ENCODE measurements at places on chromosomes 1 and 21. TPM values are rescaled to one million over a fixed set of nuclear protein-coding genes. Genes with fewer than 3 reads are reported as not detected.

The BTF3L4 gene
- 100 TPM for total RNA-seq

The XKR8 gene
- 17.3 TPM for total RNA-seq

The C2CD4D gene
- total RNA-seq = 1.3 TPM

The C1orf94 gene
- not detected for total RNA-seq

The AADACL3 gene
- total RNA-seq = not detected

The KLHDC9 gene
- 14.7 TPM for total RNA-seq

The SPRR2B gene
- not detected for total RNA-seq

The FNDC5 gene
- 6.3 TPM for total RNA-seq

The AGBL4 gene
- 3.1 TPM for total RNA-seq

The ANGPTL3 gene
- not detected for total RNA-seq

The LCE6A gene
- not detected for total RNA-seq

The SPRR1A gene
- total RNA-seq = not detected

DNA sequence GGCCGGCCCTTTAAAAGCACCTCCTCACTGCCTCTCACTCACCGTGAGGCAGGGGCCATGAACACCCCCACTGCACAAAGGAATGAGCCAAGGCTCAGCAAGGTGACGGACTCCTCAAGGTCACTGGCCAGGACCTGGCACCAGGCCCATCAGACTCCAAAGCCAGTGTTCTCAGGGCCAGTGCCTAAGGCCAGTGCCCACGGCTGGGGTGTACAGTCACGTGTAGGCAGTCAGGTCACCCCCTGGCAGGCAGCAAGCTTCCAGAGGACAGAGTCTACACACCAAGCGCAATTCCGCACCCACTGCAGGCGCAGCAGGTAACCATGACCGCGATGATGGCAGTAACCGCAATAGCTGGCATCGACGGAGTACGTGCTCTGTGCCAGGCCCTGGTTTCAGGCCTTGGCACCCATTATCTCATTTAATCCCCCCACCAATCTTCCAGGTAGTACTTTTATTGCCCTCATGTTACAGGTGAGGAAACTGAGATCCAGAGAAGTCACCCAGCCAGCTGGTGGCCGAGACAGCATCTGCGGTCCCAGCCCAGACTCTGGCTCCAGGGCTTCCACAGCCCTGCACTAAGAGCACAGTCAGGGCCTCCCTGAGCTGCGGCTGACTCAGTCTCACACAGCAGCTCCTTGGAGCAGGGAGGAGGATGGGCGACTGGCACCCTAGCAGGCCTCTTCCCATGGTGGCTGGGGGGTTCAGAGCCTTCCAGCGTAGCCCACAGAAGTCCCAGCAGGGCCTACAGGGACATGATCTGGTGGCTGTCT lies 27.0 kb downstream of the RAP1GAP start:
- no peak overlapping the region for H3K27ac ChIP-seq
- H3K4me1 ChIP-seq = peaks cover 2% of the 10 kb centered on the region
- DNase-seq = no peak
- peaks cover 28% of the 10 kb centered on the region for H3K27me3 ChIP-seq

DNA sequence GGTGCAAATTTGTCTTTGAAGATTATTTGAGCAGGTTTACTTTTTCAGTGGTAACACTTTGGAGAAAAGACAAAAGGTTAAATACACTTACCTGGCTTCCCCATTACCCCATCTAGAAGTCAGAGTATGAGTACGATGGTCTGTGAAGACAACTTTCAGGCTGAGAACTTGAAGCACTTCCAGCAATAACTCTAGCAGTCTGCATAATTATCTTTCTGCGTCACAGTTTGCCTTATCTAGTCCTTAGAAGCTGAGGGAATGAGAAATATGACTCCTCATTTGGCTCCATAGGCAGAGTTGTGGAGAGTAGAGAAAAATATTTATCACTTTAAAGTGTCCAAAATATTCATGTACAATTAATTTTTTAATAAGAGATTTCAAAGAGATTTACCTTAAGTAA lies 323.4 kb upstream of the CAMK1G start:
- H3K4me3 ChIP-seq = no peak overlapping the region
- peaks cover 1% of the 10 kb centered on the region for H3K36me3 ChIP-seq
- DNase-seq = no peak
- no peaks in the 10 kb centered on the region for H3K4me1 ChIP-seq

DNA sequence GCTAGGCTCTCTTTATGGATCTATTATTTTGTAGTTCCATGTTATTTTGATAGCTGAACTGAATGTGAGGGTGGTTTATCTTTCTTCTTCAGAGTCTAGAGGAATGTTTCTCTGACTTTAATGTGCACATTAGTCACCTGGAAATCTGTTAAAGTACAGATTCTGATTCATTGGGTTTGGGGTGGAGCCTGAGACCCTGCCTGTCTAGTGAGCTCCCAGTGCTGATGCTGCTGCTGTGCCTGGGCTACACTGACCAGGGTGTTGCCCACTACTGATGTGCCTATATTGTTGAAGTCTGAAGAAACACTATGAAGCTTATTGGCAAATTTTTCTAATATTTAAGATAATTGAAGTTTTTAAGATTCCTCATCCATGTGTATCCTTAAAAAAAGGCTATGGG lies 35.9 kb downstream of the CD46 start:
- peaks cover 8% of the 10 kb centered on the region for H3K4me1 ChIP-seq
- H3K27me3 ChIP-seq = no peaks in the 10 kb centered on the region
- no peak overlapping the region for H3K27ac ChIP-seq
- no peak overlapping the region for H3K4me3 ChIP-seq
- peaks cover 23% of the 10 kb centered on the region for H3K36me3 ChIP-seq
- no peak for DNase-seq

DNA sequence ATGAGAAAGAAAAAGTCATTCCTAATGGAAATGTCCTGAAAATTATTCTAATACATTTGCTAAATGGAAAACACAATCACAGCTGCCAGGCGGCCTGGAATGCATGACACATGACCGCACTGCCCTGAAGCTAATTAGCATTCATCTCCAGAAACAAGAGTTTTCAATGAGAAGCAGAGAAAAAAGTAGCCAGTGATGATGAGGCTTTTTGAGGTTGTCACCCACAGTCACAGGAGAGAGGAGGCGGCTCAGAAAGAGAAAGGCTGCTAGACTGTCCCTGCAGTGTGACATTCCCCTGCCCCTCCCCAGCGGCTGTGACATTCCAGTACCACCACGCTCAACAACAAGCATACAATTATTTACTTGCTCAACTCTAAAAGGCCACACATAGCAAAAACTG lies 122.9 kb upstream of the KRTAP19-8 start:
- no peak for DNase-seq
- peaks cover 5% of the 10 kb centered on the region for H3K36me3 ChIP-seq
- peak overlapping the region; percentile 39 for H3K27ac ChIP-seq
- peak overlapping the region; percentile 64 for H3K4me3 ChIP-seq

- peaks cover 13% of the 10 kb centered on the region for H3K27me3 ChIP-seq
- DNase-seq = no peak
- H3K4me3 ChIP-seq = peak overlapping the region; percentile 6
- no peaks in the 10 kb centered on the region for H3K36me3 ChIP-seq
Measured at GRCh38 chr1:232226197-232226712, 403.7 kb downstream of the SIPA1L2 start.

GRCh38 chr1:213649373-213649772 lies 338.4 kb upstream of the PROX1 start:
- DNase-seq = no peak
- peak overlapping the region; percentile 17 for H3K4me3 ChIP-seq
- H3K4me1 ChIP-seq = peaks cover 30% of the 10 kb centered on the region
- peak overlapping the region; percentile 42 for H3K27ac ChIP-seq
- H3K27me3 ChIP-seq = peaks cover 12% of the 10 kb centered on the region
- H3K36me3 ChIP-seq = no peaks in the 10 kb centered on the region

DNA sequence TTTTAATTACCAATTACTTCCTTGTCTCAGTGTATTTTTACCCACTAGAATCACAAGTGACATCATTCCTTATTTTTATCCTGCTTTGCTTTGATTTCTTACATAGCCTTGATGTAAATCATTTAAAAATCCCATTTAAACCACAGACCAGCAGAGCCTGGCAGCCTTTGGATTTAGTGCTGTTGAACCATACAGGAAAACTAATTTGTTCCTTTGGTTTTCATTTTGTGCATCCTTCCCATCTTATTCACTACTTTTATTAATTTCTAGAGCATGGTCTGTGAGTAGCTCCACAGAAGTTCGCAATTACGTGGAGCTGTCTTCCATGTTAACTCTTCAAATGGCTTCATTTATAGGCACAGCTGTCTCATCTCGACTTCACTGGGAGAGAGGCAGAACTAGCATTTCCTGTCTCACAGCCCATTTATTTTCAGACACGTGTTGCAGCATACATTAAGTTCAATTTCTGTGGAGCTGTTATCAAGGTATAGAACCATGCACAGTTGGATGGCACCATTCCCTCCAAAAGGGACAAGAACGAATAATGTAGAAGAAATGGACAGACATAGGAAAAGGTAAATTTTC lies 235.3 kb downstream of the MRPL39 start:
- H3K36me3 ChIP-seq = no peaks in the 10 kb centered on the region
- no peak overlapping the region for H3K4me3 ChIP-seq
- no peaks in the 10 kb centered on the region for H3K27me3 ChIP-seq
- peaks cover 2% of the 10 kb centered on the region for H3K4me1 ChIP-seq
- no peak for DNase-seq
- H3K27ac ChIP-seq = no peak overlapping the region

DNA sequence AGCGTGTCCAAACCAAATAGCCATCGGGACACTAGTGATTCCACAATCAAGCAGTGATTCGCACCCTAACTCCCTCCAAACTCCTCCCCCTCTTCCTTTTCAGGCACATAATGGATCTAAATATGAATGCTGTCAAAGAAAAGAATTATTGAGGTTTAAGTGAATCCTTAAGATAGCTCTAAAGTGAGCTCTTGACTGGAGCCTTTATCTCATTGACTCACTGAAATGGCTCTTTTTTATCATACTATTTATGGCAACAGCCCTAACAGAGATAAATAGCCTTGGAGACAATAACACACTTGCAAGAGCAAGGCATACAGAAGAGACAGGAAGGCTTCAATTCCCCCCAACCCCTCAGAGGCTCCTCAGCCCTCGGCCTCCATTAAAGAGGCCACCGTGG lies 143.3 kb downstream of the PLXNA2 start:
- DNase-seq = no peak
- no peak overlapping the region for H3K4me3 ChIP-seq
- peak overlapping the region; percentile 3 for H3K27ac ChIP-seq
- peaks cover 4% of the 10 kb centered on the region for H3K36me3 ChIP-seq

GRCh38 chr1:107263291-107263915 lies 122.6 kb downstream of the NTNG1 start:
- no peak overlapping the region for H3K4me3 ChIP-seq
- H3K27ac ChIP-seq = no peak overlapping the region
- H3K4me1 ChIP-seq = peaks cover 5% of the 10 kb centered on the region
- no peak for DNase-seq
- no peaks in the 10 kb centered on the region for H3K27me3 ChIP-seq
- H3K36me3 ChIP-seq = no peaks in the 10 kb centered on the region

GRCh38 chr1:180168786-180169639 lies 14.3 kb downstream of the QSOX1 start:
- no peak for DNase-seq
- H3K27me3 ChIP-seq = peaks cover 7% of the 10 kb centered on the region
- H3K36me3 ChIP-seq = peaks cover 25% of the 10 kb centered on the region
- peaks cover 40% of the 10 kb centered on the region for H3K4me1 ChIP-seq

DNA sequence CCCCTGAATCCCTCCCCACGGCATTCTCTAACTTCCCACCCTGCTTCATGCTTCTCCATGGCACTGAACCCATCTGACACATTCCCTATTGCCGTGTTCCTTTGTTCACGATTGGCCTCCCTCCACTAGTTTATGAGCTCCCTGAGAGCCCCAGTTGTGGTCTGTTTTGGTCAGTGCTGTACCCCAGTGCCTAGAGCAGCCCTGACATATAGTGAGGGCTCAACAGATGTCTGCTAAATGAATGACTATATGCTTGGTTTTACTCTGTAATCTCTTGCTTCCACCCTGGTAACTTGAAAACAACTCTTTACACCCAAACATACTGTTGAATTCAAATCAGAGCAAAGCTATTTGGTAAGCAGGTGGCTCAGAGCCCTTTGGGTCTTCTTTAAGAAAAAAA lies 171.1 kb upstream of the EDN2 start:
- no peaks in the 10 kb centered on the region for H3K36me3 ChIP-seq
- no peak overlapping the region for H3K27ac ChIP-seq
- peaks cover 52% of the 10 kb centered on the region for H3K27me3 ChIP-seq
- H3K4me1 ChIP-seq = no peaks in the 10 kb centered on the region
- H3K4me3 ChIP-seq = no peak overlapping the region

DNA sequence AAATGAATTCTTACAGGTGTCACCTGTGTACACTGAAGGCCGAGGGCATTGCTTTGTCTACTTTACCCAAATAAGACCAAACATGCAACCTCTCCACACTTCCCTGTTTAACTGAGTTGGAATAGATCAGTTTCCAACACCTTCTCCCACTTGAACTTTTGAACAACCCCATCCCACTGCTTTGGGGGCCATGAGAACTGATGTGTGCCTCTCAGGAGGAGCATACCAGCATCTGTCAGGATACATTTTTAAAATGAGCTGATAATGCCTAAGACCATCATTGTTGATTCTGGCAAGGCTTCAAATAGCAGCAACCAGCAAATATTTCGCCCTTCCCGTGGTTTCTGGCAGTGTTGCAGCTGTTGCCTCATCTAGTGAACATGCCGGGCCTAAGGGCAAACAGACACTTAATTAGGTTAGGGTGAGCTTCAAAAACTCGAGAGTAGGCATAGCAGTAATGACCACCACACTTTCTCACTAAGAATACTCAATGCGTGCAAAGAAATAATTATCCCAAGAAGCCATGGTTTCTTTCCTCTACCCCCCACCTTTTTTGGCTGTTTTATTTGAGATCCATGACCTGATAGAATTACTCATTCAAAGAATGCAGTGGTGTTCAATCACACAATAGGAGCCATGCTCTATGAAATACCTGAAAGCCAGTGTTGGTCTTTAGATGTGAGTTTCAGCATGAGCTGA lies 63.7 kb downstream of the MAP10 start:
- no peak overlapping the region for H3K27ac ChIP-seq
- no peaks in the 10 kb centered on the region for H3K36me3 ChIP-seq
- H3K4me1 ChIP-seq = no peaks in the 10 kb centered on the region
- DNase-seq = no peak
- no peaks in the 10 kb centered on the region for H3K27me3 ChIP-seq

GRCh38 chr1:30740251-30741238 lies 17.0 kb downstream of the LAPTM5 start:
- H3K27me3 ChIP-seq = peaks cover 18% of the 10 kb centered on the region
- H3K36me3 ChIP-seq = no peaks in the 10 kb centered on the region
- peaks cover 2% of the 10 kb centered on the region for H3K4me1 ChIP-seq
- H3K27ac ChIP-seq = no peak overlapping the region
- DNase-seq = no peak

GRCh38 chr21:26847002-26847401 lies 1.8 kb upstream of the ADAMTS1 start:
- peaks cover 5% of the 10 kb centered on the region for H3K36me3 ChIP-seq
- H3K27ac ChIP-seq = peak overlapping the region; percentile 99
- H3K27me3 ChIP-seq = peaks cover 8% of the 10 kb centered on the region
- peaks cover 23% of the 10 kb centered on the region for H3K4me1 ChIP-seq
- peak overlapping the region; percentile 85 for H3K4me3 ChIP-seq

Data from progenitor cell of endocrine pancreas (in vitro differentiated cells).